ENCODE measurements at places on chromosomes 4 and X. TPM values are rescaled to one million over a fixed set of nuclear protein-coding genes. Genes with fewer than 3 reads are reported as not detected.

The MND1 gene
- 20.4 TPM for polyA plus RNA-seq

The SCML2 gene
- 8.5 TPM for polyA plus RNA-seq

The SPIN2B gene
- polyA plus RNA-seq, result 19.2 TPM

The PPP2R2C gene
- 0.39 TPM for polyA plus RNA-seq

The RTL9 gene
- 0.35 TPM for polyA plus RNA-seq

The LRIT3 gene
- 0.51 TPM for polyA plus RNA-seq

The LANCL3 gene
- polyA plus RNA-seq, result 0.16 TPM

The GYPE gene
- 2.6 TPM for polyA plus RNA-seq

The STAP1 gene
- 0.37 TPM for polyA plus RNA-seq

The SLC9B2 gene
- 9.7 TPM for polyA plus RNA-seq

Data from right renal cortex interstitium (tissue), 3 donors.